Stimulated activated CD4-positive, alpha-beta T cell treated with anti-CD3 and anti-CD28 coated beads, TNF-alpha, amount 100 ng/mL, for 1 hour (primary cell): ENCODE measurements at places on chromosomes 1 and 21.

GRCh38 chr1:18747671-18748070 lies 111.8 kb downstream of the TAS1R2 start:
- DNase-seq: no peak

- no peak for DNase-seq
Observed at GRCh38 chr1:17744666-17745478, 10.3 kb upstream of the ACTL8 start.

- DNase-seq: no peak
Observed at GRCh38 chr1:171756856-171757255, 15.0 kb upstream of the VAMP4 start.

DNA sequence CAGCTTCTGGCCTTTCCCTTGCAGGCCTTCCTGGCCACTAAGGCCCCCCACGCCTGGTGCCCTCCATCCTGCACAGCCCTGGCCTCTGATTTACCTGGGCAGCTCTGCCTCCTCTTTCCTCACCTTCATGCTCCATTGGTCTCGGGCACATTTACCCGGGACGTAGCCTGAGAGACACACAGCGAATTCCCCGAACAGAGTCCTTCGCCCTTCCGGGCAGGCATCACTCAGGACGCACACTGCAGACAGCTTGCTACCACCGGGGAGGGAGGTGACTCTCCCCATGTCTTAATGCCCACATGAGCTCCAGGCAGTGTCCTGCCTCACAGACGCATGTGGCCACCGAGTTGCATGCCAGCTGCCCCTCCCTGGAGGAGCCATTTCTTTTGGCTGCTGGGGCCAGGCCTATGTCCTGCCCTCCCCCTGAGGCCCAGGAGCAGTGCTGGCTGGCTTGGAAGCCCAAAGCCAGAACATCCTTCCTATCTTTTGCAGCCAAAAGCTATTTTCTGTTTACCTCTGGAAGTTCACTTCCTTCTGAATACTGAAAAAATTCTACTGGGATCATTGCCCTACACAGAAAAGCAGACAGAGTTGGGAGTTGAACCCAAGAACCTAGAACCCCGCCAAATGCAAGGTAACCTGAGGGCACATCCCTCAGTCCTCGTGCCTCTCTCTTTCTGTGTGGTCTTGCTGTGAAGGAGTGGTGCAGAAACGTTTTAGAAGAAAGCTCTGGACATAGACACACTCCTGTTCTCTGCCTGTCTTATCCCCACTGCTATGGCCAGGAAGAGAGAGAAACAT lies 209.5 kb downstream of the TOMM20 start:
- no peak for DNase-seq

GRCh38 chr1:85581802-85582686 lies 1.5 kb downstream of the CCN1 start:
- DNase-seq: no peak
